ENCODE measurements at places on chromosomes 7 and 10.

DNA sequence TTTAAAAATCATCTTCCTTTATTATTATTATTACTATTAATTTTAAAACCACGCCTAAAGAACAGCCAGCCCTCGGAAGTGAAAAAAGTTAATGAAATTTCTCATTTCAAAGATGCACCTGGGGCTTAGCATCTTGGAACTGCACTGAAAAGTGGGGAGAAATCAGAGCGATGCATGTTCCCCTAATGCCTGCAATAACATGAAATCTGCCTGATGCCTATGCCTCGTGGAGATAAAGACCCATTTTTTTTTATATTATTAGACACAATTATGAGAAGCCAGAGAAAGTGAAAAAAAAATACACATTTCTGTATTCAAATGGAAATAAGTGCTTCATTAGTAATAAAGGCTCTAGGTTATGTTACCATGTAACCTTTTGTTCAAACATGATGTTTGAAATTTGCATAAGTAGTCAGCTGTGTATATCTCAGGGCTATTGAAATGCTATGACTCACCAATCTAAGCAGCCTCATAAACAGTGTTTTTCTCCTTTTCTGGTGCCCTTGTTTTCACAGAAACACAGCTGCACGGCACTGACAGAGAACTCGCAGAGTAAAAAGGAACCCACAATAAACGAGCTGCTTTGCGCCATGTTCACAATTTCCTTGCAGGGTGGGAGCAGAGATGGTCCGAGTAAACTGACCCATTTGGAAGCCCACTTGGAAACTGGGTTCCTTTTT lies 175.8 kb upstream of the PRKCQ start:
- DNase-seq, result no peak

DNA sequence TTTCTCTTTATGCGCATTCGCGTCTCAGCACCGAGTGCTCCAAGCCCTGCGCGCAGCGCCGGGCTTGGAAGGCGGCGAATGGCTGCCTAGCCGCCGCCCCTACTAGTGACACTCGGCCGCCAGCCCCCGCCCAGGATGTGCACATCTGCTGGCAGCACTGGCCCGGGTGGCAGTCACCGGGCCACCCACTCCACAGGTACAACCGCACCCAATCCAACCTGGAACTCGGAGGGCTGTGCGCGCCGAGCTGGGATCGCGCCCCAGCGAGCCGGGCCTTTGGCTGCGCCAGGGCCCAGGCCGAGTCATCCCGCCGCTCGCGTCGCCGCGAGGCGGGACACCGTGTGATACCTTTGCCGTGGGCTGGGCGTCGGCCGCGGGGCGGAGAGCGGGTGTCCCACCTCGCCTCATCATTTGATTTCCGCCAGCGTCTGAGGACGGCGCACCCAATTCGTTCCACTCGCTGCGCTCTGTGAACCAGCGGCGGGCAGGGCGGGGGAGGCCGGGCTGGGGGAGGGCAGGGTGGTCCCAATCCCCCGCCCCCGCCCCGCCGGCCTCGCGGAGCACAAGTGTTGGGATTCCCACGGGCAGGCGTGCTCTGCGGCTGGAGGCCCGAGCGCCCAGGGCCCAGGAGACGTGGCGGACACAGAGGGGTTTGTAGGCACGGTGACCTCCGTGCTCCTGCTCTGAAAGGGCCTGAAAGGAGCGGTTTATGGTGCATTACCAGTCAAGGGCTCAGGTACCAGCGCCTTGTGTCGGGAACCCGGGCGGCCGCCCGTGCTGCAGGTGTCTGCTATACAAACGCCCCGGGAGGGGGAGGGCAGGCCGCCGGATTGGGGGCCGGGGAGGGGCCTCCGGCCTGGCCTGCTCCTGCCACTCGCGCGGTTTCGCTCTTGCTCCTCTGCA lies 17.8 kb upstream of the PTF1A start:
- no peak for DNase-seq

DNA sequence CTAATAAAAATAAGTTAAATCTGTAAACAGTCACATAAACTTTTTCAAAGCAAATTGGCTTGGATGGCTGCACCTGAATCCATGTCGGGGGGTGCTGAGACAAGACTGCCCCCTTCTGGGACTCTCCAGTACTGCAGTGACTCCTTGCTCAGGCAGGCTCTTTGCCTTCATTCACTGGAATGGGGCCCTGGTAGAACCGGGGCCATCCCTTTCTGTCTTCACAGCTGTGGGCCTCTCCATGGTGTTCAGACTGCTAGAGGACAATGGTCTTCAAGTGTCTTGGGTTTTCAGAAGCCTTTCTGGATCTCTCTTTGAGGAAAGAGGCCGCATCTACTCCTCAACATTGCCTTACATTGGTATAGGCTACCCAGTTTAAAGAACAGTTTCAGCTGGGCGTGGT lies 16.1 kb upstream of the IMPDH1 start:
- peak; percentile 71 for DNase-seq

DNA sequence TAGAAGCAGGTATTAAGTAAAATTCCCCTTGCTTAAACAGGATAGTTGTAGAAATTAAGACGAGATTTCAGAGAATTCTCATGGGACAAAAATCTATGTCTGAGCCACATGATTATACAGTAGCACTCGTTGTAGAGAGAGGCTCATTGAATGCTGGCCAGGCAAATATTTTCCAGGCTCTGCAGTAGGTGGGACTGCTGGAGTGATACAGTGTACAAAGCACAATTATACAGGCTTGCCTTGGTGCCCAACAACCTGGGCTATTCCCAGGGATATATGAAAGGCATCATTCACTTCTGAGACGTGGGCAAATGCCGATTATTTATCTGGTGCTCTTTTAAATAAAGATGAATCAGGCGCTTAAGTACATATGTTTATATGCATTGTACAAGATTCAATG lies 380.6 kb downstream of the PHTF2 start:
- DNase-seq, result no peak

DNA sequence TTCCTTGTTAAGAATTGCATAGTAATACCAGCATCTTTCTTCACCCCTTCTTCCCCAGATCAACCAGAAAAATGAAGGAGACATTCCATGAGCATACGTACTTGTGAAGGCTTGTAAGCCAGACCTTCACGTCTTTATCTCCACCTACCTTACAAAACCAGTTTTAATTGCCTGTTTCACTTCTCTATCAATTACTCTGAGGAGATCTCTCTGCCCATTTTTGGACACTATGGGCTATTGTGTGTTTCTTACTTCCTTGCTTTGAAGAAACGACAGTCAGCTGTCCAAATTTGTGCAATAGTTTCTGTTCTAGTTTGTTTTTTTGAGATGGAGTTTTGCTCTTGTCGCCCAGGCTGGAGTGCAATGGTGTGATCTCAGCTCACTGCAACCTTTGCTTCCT lies 349.7 kb upstream of the MBL2 start:
- no peak for DNase-seq

GRCh38 chr10:78813998-78814399 lies 254.8 kb upstream of the ZMIZ1 start:
- no peak for DNase-seq

GRCh38 chr10:86199041-86199440 lies 167.6 kb downstream of the GRID1 start:
- DNase-seq, result no peak

GRCh38 chr7:130141161-130141883 lies 63.9 kb downstream of the TMEM209 start:
- DNase-seq, result peak; percentile 67

DNA sequence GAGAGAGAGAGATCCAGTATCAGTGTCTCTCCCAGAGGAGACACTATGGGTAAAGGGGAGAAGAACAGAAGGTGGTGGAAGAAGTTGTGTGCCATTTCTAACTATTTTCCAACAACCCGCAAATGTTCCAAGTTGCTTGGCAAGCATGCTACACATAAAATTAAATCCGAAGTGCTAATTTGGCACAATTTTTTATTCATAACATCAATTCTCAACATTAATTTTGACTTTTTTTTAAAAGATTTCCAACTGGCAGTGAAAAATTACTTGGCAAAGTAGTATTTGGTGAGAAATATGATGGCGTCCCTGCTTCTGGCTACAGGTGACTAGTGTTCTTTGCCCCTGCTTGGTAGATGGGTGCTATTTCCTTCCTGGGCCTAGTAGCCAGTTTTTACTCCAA lies 622.0 kb downstream of the SORCS1 start:
- no peak for DNase-seq

GRCh38 chr10:29873941-29874484 lies 185.4 kb downstream of the JCAD start:
- no peak for DNase-seq

- no peak for DNase-seq
Measured at GRCh38 chr7:127390817-127391590, 1.5 kb downstream of the ZNF800 start.

DNA sequence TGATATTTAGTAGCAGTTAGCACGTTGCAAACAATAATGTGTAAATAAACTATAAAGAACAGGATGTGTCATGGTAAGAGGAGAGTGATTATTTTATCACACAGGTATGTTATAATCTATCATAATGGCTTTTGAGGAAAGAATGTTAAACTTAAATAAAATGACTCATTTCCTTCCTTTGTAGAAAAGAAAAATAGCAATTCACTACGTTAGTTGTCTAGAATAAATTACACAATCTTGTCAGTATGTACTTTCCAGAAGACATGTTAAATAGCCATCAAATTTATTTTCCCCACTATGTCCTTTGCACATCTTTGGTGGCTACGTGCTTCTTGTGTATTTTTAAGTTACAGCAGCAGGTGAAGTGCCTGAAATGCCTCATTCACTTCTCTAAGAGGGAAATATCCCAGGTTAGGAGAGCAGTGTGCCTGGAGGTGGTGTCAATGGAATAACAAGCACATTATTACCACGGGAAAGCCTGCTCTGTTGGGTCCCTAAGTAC lies 133.8 kb downstream of the SEMA3A start:
- DNase-seq, result no peak

GRCh38 chr7:100629117-100629716 lies 12.1 kb downstream of the TFR2 start:
- DNase-seq, result no peak

Data from B cell (primary cell).